Calu3 (cell line): ENCODE measurements at places on chromosomes 7 and 10. TPM values are rescaled to one million over a fixed set of nuclear protein-coding genes. Genes with fewer than 3 reads are reported as not detected.

COL28A1 gene
- 1.3 and 3.2 TPM in 2 replicates for total RNA-seq

PDIA4 gene
- total RNA-seq, result 332 and 351 TPM in 2 replicates

ATP6V0A4 gene
- 5.6 and 7.7 TPM in 2 replicates for total RNA-seq

HYCC1 gene
- 12.7 and 14.2 TPM in 2 replicates for total RNA-seq

PTPRE gene
- total RNA-seq, result 5.9 and 7.6 TPM in 2 replicates
